ENCODE measurements at places on chromosomes 1 and 21. TPM values are rescaled to one million over a fixed set of nuclear protein-coding genes. Genes with fewer than 3 reads are reported as not detected.
A peak's percentile ranks its signal among the peaks of the same experiment; 100 is the strongest.

DNA sequence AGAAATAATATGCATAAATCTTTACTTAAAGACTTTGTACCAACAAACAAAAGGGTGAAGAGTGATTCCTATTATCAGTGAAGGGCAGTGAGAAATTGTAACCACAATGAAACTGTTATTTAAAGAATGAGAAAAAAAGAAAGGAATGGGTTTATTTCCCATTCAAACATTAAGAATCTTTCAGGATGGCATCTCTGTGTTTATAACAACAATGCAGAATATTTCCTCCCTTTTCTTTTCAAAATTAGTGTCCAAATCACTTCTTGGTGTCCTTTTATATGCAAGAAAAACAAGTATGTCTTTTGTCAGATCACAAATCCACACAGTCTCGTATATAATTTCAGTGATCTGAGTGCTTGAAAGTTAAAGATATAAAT is 61.2 kb downstream of the PTPRC start:
- no peak for DNase-seq

GRCh38 chr1:115492019-115492595 is 149.7 kb upstream of the VANGL1 start:
- DNase-seq = no peak

- DNase-seq = no peak
Measured at GRCh38 chr21:30957010-30957409, 75.6 kb upstream of the KRTAP11-1 start.

GRCh38 chr1:100530880-100531487 is 7.0 kb upstream of the GPR88 start:
- DNase-seq = peak; percentile 14

Gene TNFSF4
- 5.2 TPM for total RNA-seq

Gene DMBX1
- total RNA-seq = not detected

Gene MAP1LC3C
- total RNA-seq = not detected

Gene GSTM5
- total RNA-seq = not detected

Gene C4BPA
- total RNA-seq = not detected

Gene SYNC
- not detected for total RNA-seq

Gene KCNK1
- not detected for total RNA-seq

Gene BCAS2
- total RNA-seq = 69.1 TPM

Measured in activated naive CD8-positive, alpha-beta T cell treated with anti-CD3 and anti-CD28 coated beads for 36 hours (primary cell).